Bone marrow (tissue), 2 donors: ENCODE measurements at places on chromosomes 2 and 18.

- DNase-seq, result no peak
These were observed 210.9 kb upstream of the TMEM200C start for GRCh38 chr18:6106091-6106685.

DNA sequence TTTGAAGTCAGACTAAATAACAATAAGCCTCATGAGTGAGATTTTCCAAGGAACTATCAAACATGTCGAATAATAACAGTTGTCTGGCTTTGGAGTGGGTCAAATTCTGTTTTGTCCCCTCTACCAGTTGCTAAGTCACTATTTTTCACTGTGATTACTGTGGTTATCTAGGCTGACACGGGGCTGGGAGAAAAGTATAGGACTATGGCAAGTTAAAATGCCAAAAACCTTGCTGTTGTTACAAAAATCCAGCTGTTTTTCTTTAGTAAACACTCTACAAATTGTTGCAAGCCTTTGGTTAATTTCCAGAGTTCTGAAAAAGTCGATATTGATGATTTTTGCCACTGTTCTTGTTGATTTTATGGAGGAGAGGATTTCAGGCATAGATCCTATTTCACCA is 1.5 kb downstream of the CFAP210 start:
- DNase-seq, result no peak

DNA sequence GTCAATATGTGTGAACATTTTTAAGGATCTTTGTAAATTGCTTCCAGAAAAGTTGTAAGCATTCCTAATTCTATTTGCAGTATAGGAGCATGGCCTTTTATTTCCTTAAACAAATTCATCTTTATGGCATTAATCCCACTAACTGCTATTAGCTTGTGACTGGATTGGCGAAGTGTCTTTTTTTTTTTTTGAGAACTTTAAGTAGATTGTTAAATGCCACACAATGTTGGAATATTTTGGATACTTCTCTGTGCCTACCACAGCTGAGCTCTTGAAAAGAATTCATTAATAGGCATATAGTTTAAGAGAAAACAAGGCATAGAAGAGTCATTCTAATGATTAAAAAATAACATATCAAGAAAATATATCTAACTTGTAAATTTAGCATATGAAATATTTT is 129.7 kb downstream of the LAMA3 start:
- DNase-seq, result no peak

GRCh38 chr2:63059793-63060471 is 9.3 kb downstream of the OTX1 start:
- no peak for DNase-seq

DNA sequence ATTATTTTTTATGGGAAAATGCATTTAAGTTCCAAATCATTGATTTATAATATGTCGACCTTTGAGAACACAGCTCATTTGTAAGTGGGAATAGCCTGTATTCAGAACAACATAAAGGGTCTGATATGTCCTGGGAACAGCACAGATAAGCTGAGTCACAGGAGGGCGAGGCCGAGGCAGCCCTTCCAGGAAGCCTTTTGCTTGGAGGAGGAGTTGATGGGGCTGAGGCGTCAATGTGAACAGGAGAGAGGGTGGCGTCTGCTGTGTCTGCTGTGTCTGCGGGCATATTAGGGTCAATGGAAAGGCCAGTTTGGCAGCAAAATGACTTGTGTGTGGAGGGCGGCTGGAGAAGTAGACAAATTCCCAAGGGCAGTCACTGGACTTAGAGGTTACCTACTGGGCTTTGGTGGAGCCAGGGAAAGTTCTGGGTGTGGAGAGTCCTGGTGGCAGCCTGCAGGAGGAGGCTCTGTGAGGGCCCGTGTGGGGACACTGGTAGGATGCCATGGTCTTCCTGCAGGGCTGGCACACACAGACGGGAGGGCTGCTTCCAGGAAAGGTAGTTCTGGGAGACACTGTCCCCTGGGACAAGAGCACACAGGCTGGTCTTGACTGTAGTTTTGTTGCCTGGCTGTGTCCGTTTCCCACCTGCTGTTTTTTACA is 128.1 kb downstream of the GLI2 start:
- no peak for DNase-seq

GRCh38 chr2:10072656-10073480 is 7.3 kb downstream of the CYS1 start:
- peak; percentile 82 for DNase-seq

DNA sequence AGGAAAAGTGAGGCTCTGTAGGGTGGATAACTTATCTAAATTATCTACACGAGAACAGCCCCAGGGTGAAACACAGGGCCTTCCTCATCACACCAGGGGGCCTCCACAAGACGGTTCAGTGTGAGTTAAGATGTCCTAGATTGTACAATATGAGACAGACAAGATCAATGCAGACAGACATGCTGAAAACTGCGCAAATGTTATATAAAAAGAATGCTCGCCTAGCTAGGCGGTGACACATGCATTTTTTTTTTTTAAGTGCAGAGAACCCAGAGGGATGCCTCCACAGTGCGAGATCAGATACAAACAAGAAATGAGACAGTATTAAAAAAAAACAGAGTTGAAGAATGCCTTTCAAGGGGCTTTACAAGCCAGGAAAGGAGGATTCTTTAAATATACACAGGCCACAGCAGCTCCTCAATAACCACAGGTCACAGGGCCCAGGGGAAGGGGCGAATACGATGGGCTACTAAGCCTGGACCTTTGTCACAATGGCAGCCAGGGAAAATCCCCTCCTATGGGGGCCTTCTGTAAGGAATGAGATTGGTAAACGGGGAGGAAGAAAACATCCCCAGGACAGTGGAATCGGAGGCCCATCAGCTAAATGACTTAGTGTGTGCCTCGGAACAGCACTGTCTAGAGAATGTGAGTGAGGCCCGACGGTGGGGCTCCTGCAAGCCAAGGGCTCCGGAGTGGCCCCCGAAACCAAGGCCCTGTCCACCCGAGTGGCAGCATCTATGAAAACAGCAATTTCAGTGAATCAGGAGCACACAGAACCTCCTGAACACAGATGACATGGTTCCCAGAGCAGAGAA is 48.9 kb downstream of the ADCY3 start:
- no peak for DNase-seq

GRCh38 chr2:28142386-28142785 is 250.3 kb upstream of the FOSL2 start:
- DNase-seq, result no peak

GRCh38 chr2:152303951-152304350 is 31.0 kb upstream of the FMNL2 start:
- no peak for DNase-seq

- no peak for DNase-seq
These were observed 24.9 kb upstream of the BZW1 start for GRCh38 chr2:200786826-200787225.

GRCh38 chr2:225889452-225889851 is 489.9 kb downstream of the NYAP2 start:
- DNase-seq, result no peak

- no peak for DNase-seq
These were observed 128.0 kb downstream of the OLA1 start for GRCh38 chr2:174120346-174120745.

DNA sequence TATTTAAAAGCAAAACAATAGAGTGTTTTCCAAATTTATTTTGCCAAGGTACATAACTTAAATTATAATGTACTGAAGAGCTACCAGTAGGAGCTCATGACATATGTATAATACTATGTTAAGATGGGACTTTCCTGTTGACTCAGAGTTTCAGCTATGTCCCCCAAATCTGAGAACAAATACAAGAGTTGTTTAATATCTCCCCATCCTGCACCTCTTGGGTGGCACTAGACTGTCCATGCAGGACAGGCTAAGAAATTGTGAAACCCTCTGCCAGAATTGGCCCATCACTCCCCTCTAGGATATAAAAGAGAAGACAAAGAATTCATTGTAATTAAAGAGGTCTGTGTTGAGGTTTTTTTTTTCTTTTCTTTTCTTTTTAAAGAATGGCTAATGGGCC is 21.7 kb upstream of the CTAGE1 start:
- DNase-seq, result no peak

- no peak for DNase-seq
These were observed 121.8 kb downstream of the MEMO1 start for GRCh38 chr2:31889044-31889443.

- peak; percentile 58 for DNase-seq
These were observed 14.9 kb downstream of the TYW5 start for GRCh38 chr2:199940373-199940772.

GRCh38 chr2:199144036-199144435 is 313.7 kb downstream of the SATB2 start:
- DNase-seq, result no peak

DNA sequence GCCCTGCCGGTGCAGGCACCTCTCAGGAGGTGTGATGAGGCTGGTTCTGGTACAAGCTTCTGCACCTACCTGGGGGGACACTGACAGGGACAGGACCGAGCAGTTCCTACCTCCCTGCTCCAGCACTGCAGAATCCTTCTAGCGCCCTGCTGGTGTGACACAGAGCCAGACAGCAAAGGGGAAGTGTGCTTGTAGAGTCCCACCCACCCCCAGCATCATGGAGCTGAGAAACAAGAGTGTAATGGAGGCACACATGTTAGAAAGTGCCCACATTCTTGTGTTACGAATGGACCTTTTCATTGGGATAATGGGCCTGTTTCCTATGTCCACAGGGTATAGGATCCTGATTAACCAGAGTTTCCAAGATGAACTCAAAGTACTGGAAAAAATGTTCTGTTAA is 38.3 kb downstream of the OXER1 start:
- no peak for DNase-seq

GRCh38 chr2:128271911-128272600 is 46.6 kb downstream of the HS6ST1 start:
- no peak for DNase-seq

GRCh38 chr2:128604045-128604444 is 285.4 kb upstream of the HS6ST1 start:
- no peak for DNase-seq

- DNase-seq, result no peak
These were observed 101.7 kb upstream of the ZNF521 start for GRCh38 chr18:25453556-25454269.

GRCh38 chr2:20660506-20661420 is 6.2 kb upstream of the GDF7 start:
- DNase-seq, result no peak

DNA sequence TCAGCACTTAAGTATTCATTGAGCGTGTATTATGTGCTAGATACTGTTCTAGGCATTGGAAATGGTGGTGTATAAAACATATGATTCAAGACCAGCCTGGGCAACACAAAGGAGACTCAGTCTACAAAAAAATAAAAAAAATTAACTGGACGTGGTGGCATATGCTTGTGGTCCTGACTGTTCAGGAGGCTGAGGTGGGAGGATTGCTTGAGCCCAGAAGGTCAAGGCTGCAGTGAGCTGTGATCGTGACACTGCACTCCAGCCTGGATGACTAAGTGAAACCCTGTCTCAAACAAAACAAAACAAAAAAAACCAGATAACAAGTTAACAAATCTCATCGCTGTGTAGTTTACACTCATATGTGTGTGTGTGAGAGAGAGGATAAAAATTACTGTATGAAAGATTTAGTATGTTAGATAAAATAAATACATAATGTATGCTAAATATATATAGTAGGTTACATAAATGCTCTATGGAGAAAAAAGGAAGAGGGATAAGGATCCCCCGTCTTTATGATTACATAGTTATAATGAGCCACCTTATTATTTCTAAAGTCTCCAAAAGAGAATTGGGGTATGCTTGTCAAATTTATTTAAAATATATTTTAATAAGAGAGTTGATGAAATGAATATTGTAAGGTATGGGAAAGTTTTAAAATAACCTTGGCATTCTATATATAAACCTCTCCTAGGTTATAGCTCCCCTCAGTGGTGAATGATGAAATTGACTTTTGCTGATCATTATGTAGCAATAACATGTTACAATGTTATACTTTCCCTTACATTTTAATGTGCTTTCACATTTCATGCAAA is 69.2 kb downstream of the EHBP1 start:
- no peak for DNase-seq

DNA sequence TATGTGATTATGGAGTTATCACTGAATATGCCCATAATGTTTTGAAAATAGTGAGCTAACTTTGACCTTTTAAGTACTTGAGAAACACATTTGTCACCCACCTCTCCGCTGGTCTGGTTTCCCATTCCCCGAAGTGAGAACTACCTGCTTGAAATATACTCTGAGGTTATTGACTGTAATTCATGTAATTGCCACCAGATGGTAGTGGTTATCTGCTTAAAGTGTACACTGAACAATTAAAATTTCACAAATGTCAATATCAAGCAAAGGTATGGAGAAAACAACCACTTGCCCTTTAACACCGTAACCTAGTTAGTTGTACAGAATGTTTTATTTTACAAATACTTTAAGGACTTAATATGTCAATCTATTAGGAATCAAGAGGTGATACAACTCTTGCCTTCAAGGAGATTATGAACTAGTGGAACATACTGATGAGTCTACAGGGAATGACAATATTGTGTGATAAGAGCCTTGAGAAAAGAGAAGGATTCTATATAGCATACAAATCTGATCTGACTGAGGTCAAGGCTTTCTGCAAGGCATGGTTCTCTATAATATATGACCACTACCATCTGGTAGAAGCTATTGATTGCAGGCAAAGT is 316.8 kb upstream of the KCNH7 start:
- DNase-seq, result no peak

DNA sequence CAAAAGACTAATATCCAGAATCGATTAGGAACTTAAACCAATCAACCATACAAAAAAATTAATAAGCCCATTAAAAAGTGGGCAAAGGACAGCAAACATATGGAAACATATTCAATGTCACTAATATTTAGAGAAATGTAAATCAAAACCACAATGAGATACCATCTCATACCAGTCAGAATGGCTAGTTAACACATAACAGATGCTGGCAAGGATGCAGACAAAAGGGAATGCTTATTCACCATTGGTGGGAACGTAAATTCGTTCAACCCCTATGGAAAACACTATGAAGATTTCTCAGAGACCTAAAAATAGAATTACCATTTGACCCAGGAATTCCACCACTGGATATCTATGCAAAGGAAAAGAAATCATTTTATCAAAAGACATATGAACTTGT is 468.2 kb upstream of the ST6GAL2 start:
- no peak for DNase-seq

- no peak for DNase-seq
These were observed 119.2 kb downstream of the CYP26B1 start for GRCh38 chr2:72028351-72028995.

DNA sequence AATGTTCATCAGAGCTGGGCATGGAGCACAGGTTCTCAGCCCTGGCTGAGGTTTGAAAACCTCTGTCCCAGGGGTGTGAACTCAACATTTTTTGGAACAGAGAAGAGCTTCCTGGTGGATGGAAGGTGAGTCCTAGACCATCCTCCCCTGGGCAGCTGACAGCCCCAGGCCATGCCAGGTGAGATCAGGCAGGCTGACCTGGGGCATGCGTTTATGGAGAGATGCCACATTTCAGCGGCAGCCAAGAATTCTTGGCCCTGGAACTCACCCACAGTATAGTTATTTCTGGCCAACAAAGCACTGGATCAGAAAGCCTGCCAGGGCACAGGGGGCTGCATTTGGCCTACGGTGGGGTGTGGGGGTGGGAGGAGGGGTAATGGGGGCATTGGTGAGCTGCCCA is 83.8 kb downstream of the EDAR start:
- DNase-seq, result no peak
